HEK293T (cell line): ENCODE measurements at places on chromosomes 13 and 19.

GRCh38 chr13:67792151-67792676, 562.1 kb upstream of the PCDH9 start:
- DNase-seq = no peak

GRCh38 chr19:35313587-35313986, 15.4 kb upstream of the CD22 start:
- DNase-seq = no peak

DNA sequence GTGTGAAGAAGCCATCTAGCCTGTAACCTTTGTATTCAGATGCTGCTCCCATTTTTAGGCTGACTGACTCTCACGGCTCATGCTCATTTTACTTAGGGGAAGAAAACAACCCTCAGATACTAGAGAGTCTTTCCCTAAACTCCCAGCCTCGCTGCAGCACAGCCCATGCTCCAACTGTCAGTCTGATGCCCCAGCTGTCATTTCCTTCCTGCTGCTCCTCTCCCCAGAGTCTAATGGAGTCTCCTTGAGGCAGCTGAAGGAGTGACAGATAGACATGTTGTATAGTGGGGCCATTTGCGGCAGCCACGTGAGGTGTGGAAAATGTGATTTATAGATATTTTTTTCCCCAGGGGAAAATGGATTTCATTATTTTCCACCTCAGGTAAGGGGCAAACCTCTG, 59.2 kb upstream of the OLFM4 start:
- DNase-seq = no peak

- no peak for DNase-seq
Measured at GRCh38 chr13:113161433-113161832, 3.0 kb downstream of the PROZ start.

DNA sequence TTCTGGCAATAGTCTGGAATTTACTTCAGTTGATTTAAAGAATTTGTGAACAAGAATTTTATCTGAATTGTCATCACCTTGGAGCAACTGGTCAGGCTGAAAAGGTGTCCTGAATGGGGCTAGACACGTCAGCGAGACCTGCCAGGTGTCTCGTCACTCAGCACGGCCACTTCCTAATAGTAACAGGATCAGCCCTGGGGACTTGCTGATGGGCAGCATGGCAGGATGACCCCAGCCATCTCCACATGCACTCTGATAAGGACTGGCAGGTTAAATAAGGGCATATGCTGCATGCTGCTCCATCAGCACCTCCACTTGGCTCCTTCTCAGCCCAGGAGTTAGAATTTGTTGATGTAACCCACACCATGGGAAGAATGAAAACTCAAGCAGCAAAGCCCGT, 224.2 kb downstream of the FOXO1 start:
- DNase-seq = no peak

- no peak for DNase-seq
Measured at GRCh38 chr19:12990853-12991252, 4.4 kb upstream of the NFIX start.

GRCh38 chr13:69547780-69548179, 559.8 kb upstream of the ATXN8OS start:
- no peak for DNase-seq

GRCh38 chr19:2083174-2083854, 12.8 kb downstream of the MOB3A start:
- no peak for DNase-seq

DNA sequence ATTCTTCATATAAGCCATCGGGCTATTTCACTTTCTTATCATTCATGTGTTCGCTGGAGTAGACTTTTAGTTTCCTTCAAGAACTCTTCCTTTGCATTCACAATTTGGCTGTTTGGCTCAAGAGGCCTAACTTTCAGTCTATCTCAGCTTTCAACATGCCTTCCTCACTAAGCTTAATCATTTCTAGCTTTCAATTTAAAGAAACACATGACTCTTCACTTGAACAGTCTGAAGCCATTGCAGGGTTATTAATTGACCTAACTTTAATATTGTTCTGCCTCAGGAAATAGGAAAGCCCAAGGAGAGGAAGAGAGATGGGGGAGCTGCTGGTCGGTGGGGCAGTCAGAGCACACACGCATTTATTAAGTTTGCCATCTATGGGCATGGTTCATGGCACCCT, 158.1 kb downstream of the SUCLA2 start:
- no peak for DNase-seq

DNA sequence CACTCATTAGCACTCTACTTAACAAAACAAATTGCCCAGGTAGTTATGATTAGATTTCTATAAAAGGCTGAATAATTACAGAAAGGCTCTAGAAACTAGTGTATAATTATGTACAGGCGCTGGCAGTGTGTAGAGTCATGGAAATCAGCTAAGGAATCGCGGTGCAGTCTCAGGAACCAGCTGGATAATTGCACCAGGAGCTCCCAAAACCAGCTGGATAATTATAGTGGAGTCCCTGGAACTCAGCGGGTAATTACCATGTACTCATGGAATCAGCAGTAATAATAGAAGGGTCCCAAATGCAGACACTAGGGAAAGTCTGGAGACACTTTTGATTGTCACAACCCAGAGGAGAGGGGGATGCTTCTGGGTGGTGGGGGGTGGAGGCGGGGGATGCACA, 23.2 kb upstream of the TTYH1 start:
- DNase-seq = no peak

- DNase-seq = no peak
Measured at GRCh38 chr19:46717716-46718143, 816 bp upstream of the PRKD2 start.

DNA sequence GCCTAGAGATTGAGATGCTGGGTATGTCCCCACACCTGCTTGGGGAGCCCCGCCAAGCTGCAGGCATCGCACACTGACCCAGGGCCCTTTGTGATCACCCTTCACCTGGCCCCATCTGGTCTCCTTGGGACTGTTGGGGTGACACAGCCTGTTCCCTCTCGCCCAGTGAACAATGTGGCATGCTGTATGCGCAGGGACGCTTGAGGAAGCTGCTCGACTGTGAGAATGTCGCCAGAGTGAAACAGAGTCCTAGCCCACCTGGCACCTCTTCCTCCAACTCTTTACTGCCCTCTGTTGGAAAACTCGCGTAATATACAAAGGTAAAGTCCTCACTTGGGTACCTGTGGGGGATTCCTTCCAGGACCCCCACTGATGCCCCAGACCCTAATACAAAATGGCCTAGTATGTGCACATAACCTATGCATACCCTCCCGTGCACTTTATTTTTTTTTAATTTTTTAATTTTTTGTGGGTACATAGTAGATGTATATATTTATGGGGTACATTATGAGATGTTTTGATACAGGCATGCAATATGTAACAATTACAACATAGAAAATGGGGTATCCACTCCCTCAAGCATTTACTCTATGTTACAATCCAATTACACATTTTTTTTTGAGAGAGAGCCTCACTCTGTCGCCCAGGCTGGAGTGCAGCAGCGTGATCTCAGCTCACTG, 9.0 kb downstream of the BLOC1S3 start:
- peak; percentile 67 for DNase-seq

DNA sequence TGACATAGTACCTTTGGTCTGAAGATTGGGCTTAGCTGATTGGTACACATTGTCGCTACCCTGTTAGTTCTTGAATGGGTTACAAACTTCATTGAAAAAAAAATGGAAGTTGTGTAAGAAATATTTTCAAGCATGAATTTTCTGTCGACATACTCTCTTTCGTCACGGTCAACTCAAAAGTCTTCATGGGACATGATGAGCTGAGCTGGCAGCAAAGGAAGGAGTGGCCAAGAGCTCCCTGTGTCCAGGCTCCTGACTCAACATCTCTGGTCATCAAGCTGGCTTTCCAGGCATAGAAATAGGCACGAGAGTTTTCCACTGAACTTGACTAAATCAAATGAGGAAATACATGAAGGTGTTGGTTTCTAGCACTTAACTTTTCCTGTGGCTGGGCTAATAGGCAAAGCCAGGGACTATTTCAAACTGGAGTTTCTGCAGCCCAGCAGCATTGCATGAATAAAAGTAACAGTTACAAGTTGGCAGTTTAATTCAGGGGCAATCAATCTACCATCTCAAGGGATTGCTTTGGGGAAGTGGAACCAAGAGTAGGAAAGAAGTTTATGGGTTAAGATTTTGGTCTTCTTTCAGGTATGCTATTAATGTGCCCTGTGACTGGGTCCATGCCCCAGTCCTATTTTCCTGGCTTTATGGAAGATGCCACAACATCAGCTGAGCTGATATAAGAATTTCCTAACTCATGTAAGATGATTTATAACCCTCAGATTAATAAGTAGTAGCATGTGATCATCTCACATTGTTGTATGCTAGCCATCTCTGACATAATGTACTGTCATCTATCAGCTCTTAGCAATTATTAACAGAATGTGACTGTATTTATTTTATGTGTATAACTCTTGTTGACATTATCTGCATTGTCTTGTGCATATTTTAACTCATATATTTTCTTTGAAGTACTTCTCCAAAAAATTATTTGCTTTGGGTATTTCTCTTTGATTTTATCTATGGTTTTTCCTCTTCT, 385.8 kb downstream of the DLEU7 start:
- DNase-seq = no peak

GRCh38 chr13:89457977-89458376, 1786.8 kb downstream of the SLITRK5 start:
- DNase-seq = no peak

GRCh38 chr13:25143706-25144105, 28.4 kb downstream of the AMER2 start:
- no peak for DNase-seq

DNA sequence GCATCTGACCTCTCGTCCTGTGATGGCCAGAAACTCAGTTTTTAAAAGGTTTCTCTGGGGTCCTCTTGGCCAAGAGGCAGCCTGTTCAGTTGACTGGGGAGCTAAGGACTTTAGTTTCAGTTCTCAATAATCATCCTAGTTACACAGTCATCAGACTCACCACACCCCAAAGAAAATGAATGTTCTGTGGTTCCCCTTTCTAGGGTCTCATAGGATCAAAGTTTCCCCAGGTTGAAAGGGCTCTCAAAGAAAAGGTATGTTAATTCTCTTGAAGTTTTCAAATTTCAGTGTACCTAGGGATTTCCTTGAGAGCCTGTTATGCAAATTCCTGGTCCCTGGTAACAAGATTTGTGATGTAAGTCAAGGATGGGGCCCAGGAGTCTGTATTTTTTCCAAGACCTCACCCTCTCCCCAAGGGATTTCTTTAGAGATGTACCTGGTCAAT, 94.9 kb downstream of the FAM216B start:
- no peak for DNase-seq

DNA sequence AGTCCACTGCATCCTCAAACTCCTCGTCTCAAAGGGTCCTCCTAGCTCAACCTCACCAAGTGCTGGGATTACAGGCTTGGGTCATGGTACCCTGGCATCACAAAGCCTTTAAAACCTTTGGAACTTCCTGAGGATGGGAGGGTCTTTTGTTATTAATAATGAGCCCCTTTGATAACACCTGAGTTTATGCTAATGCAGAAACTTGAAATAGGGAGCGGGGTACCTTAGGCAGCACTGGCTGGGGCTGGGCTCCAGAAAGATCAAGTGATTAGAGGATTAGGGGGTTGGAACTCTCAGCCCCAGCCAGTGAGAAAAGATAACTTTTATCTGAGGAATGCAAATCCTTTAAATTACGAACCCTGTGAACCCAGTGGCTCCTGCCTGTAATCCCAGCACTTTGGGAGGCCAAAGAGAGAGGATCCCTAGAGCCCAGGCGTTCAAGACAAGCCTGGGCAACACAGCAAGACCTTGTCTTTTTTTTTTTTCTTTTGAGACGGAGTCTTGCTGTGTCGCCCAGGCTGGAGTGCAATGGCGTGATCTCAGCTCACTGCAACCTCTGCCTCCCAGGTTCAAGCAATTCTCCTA, 9.3 kb upstream of the PSPC1 start:
- DNase-seq = no peak

DNA sequence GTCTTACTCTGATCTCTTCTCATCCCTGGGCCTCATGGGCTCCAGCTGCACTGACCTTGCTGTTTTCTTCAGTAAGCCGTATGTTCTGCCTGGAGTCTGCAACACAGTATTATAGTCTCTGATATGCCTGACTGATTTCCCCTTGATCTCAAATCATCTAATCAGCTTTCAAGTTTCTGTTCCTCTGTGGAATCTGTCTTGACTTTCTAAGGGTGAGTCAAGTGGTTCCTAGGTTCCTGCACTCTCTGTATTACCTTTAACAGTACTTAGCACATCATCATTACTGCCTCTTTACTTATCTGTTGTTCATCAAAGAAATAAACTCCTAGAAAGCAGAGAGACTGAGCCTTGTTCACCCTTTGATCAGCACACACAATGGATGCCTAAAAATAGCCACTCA, 350.7 kb downstream of the LMO7 start:
- DNase-seq = no peak
